Natural killer cell (primary cell): ENCODE measurements at places on chromosomes 5 and 9.

GRCh38 chr9:31032206-31032605 is 1352.2 kb upstream of the ACO1 start:
- DNase-seq = no peak

- no peak for DNase-seq
Observed at GRCh38 chr5:148640471-148640870, 13.9 kb downstream of the HTR4 start.

DNA sequence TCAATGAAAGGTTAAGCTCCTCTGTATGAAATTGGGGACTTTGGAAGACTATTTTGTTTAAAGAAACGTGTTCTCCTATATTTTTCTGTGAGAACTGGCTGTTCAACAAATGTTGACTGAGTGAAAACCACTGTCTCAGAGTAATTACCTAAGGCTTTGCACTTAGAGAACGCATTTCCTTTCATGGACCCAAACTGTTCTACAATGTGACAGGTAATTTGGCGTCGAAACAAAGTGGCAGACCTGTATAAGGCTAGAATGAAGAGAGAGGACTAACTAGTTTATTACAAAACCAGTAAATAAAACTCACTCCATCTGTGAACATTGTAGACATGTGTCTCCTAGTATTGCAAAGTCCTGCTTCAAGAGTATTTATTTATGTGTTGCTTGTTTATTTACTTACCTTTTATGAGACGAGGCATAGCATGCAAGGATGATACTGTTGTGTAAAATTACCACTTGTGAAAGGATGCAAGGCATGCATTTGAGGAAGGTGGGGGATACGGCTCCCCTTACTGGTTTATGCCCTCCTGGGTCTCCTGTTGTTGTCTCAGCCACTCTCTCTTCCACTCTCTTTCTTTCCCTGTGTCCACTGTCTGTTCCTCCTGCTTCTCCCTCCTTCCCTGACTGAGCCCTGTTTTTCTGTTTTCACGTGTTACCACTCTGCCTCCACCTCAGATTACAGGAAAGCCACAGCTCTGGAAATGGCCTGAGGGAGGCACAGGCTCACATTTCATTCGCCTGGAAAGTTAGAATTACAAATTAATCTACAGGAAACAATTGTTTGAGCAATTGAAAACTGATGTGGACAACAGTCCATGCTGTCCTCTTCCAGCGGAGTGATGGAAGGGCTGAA is 444.0 kb upstream of the ZNF608 start:
- DNase-seq = no peak

GRCh38 chr9:36945999-36946398 is 88.1 kb downstream of the PAX5 start:
- DNase-seq = no peak
